Breast epithelium (tissue), 4 donors: ENCODE measurements at places on chromosomes 5 and 9. TPM values are rescaled to one million over a fixed set of nuclear protein-coding genes. Genes with fewer than 3 reads are reported as not detected.

GRCh38 chr9:1170918-1171317, 120.8 kb downstream of the DMRT2 start:
- no peak for DNase-seq

DNA sequence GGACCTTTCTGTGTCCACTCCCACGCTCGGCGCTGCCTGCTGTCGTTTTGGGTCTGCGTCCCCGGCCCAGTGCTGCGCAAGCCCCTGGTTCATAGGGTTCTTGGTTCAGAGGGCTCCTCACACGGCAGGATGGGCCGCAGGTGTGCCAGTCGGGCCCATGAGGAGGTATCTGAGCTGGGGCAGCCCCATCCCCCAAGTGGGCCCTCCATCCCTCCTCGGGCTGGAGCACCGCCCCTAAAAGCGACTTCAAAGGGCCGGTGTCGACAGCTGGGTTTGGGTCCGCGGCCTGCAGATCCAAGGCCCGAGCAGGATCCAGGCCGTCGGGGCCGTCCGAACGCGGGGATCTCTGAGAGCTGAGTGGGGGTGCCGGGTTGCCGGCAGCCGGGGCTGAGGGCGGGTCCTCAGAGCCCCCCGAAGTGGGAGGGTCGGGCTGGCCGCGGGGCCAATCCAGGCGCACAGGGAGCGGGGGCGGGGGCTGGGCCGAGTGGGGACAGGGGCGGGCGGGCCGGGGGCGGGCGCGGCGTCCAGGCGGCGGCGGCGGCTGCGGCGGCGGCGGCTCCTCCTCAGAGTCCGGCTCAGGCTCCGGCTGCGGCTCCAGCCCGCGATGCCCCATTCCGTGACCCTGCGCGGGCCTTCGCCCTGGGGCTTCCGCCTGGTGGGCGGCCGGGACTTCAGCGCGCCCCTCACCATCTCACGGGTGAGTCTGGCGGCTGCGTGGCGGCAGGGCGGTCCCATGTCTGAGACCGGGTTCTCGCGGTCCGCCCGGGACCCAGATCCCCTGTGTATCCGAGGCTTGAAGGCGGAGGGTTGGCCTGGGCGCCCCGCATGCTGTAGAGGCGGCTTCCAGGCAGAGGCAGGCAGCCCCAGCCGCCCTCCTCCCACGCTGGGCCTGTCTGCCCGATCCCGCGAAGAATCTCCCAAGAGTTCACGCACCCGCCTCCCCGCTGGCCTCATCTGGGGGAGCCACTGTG, at the start of gene PDLIM4:
PDLIM4 (plus strand) TSS at position 566 of the 971 bp plus-strand sequence; CDS start at position 605, 39 bp downstream.
- peak; percentile 69 for DNase-seq

DNA sequence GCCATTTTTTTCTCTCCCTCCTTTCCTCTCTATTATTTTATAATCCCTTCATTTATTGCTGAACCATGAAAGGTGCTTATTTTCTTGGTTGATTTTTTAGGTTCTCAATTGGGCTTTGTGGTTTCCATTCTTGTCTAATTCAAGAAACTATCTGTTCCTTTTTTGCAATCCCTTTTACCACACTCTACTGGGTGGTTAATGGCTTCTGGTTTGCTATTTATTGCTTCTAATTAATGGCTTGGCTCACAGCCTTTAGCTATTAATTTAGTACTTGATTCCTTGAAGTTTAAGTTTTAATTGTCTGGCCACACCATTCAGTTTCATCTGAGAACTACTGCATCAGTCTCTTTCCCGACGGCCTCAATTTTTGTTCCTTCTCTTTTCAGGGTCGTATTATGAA, 5.6 kb downstream of the FRRS1L start:
- no peak for DNase-seq

- DNase-seq = no peak
Observed at GRCh38 chr5:80198399-80198798, 57.4 kb downstream of the SERINC5 start.

- no peak for DNase-seq
Observed at GRCh38 chr5:127298656-127299055, 8.1 kb downstream of the MEGF10 start.

GRCh38 chr9:133852431-133852830, 114.3 kb upstream of the SARDH start:
- DNase-seq = no peak

- no peak for DNase-seq
Observed at GRCh38 chr5:142615948-142616347, 69.9 kb downstream of the FGF1 start.

DNA sequence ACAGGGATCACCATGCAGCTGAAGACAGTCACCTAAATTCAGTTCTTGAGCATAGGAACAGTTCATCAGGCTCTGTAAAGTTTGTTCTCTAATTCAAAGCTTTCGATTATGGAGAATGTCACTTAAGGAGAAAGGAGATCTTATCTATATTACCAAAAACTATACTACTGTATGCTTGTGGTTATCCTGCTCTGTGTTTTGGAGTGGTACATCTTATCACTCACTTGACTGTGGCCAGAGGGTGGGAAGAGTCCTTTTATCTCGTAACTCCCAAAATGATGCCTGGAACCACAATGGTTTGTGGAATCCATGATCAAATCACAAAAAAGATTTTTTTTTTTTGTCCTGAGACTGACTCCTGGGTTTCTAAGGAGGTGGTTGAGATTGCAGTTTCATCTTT, 230.7 kb downstream of the COMMD10 start:
- DNase-seq = no peak

GRCh38 chr5:1052641-1053390, 44.2 kb downstream of the NKD2 start:
- no peak for DNase-seq

GRCh38 chr5:91978221-91978882, 595.2 kb upstream of the ARRDC3 start:
- DNase-seq = no peak

DNA sequence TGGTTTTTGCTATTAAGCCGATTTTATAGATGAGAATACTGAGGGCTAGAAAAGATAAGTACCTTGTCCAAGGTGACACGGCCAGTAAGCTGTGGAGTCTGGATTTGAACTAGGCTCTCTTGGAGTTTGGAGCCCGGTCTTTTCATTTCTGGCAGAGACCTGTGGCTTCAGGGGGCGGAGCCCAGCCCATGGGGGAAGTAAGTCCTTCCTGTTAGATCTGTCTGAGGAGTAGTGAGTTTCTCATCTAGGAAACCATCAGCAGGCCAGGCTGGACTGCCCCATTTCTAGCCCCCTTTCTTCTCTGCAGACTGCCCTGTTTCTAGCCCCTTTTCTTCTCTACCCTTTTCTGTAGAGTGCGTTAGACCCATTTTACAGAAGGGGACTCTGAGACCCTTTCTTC, 521 bp upstream of the PTGS1 start:
- DNase-seq = no peak

DNA sequence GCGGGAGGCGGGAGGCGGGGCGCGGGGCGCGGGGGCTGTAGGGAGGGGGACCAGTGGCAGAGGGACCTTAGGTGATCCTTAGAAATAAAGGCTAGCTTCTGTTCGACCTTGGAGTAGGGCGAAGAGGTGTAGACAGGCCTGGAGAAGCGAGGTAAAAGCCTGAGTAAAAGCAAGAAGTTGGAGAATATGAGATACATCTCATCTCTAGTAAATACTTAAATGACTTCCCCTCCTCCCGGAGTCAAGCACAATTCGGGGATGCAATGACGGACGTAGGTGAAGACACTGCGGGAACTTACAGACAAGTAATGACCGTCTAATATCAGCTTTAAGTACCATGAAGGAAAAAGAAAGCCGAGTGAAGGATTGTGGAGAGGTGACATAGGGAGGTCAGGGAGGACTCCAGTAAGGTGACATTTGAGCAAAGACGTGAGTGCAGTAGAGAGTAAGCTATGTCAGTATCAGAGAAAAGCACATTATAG, 466 bp downstream of the SMC2 start:
- DNase-seq = no peak

DNA sequence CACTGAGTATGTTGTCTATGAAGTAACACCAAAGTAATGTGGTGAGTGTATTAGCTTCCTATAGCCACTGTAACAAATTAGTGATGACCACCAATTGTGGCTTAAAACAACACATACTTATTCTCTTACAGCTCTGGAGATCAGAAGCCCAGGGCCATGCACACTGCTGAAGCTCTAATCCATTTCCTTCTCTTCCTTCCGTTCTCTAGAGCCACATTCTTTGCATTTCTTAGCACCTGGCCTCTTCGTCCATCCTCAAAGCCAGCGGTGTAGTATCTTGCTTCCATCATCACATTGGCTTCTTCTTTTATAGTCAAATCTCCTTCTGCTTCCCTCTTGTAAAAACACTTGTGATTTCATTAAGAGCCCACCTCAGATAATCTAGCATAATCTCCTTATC, 230.3 kb upstream of the RFX3 start:
- DNase-seq = no peak

- DNase-seq = no peak
Observed at GRCh38 chr9:76027416-76027815, 136.9 kb downstream of the PCSK5 start.

DNA sequence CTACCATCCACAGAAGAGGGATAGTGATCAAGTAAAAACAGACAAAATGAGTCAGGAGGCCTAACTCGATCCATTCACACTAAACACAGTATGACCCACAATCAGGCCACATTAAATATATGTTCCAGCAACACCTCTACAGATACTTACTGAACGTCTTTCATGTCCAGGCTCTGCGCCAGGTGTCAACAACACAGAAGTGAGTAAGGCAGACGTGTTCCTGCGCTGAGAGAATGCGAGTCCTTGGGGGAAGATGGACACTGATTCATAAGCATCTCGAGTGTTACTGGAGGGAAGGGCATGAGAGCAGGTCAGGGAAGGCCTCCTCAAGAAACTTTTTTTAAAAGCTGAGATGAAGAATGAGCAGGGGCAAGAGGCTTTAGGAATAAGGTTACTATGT, 164.3 kb upstream of the CLINT1 start:
- DNase-seq = no peak

DNA sequence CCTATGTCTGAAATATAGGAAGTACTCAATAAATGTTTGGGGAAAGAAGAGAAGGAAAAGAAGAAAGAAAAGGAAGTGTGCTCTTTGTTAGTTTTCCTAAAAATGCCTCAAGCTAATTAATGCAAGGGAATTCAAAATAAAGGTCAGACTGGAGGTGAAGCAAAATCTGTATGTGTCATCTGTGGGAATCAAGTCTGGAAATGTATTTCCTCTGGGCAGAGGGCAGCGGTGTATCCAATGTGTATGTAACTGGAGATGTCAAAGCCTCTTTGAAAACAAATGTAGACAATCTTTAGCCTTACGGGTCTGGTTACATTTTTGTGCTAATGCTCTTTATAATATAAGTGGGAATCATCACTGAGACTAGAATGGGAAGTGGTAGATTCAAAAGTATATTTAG, 471.4 kb downstream of the MAN2A1 start:
- no peak for DNase-seq

DNA sequence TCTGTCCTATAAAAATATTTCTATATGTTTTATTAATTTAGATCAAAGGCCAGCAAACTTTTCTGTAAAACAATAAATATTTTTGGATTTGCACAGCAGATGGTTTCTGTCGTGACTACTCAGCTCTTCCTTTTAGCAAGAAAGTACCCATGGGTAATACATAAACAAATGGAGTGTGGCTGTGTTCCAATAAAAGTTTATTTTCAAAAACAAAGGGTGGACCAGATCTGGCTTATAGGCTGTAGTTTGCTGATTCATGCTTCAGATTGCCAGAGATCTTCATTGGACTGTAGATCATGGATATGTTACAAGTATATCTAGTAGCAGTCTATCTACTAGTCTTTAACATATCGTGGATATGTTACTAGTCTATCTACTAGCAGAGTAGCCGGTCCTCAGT, 590.5 kb downstream of the CSNK1G3 start:
- no peak for DNase-seq

DNA sequence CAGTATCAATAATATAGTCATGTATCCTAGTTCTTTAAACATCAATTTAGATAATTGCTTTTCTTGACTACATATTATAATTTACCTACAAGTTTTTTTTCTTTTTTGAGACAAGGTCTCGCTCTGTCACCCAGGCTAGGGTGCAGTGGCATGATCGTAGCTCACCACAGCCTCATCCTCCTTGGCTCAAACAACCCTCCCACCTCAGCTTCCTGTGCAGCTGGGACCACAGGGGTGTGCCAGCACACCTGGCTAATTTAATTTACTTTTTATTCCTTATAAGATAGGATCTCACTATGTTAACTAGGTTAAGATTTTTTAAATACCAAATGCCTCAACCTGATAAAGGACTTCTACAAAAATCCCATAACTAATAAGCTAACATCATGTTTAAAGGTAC, 21.1 kb downstream of the UIMC1 start:
- no peak for DNase-seq

- DNase-seq = no peak
Observed at GRCh38 chr9:27335075-27335474, 38.1 kb upstream of the EQTN start.

DNA sequence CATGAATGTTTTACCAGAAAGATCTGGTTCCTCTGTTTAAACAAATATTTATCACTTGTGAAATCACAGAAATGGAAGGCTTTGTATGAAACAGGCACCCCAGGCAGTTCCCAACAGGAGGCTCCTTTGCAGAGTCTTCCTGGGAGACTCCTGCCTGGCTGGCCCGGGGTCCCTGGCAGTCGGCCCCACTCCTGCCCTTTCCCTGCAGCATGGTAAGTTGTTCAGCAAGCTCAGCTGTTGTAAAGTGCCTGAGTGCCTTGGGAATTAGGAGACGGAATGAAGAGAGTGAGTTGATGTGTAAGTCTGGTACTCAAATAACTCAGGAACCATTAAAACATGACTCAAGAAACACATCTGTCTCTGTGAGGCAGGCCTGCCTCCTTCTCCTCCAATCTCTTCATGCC, 17.5 kb upstream of the LHFPL2 start:
- DNase-seq = no peak

- no peak for DNase-seq
Observed at GRCh38 chr5:24623031-24623430, 21.7 kb downstream of the CDH10 start.

DNA sequence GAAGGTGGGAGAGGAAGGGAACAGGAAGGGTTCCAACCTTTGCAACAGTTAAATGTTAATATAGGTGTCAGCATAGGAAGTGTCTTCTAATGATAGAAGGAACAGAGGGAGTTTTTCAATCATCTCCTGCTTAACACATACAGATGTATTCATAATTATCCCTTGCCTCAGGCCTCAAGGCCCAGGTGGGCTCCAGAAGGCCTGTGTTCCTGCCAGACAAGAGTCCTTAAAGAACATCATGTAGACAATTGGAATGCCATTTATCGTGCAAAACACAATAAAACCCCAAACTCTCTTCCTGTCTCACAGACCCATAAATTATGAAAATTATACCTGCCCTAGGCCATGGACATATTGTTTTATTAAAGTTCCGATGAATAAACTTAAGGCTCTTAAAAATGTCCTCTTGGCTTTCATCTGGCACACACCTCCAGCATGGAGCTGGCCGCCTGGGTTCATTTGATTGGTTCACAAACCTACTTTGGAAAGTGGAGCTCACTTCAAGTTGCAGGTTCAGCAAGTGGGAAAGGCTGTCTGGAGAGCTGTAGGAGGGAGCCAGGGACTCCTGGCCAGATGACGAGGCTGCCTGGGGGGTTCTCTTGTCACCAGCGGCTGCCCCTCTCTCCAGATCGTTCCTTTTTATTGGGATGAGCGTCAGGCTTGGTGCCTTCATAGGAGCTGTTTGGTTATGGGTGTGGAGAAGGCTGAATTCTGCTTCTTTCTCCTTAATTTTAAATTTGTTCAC, 17.5 kb downstream of the SPRY4 start:
- DNase-seq = no peak

KCNV2 gene
- total RNA-seq = not detected

SEMA4D gene
- 16.1 TPM for total RNA-seq

SHISAL2B gene
- total RNA-seq = not detected

FOXI1 gene
- 1.3 TPM for total RNA-seq

FOXD4L6 gene
- total RNA-seq = not detected

PCDHB10 gene
- 4.8 TPM for total RNA-seq

ZNF883 gene
- total RNA-seq = 1.4 TPM

CCDC192 gene
- total RNA-seq = not detected

SAXO1 gene
- 0.29 TPM for total RNA-seq

WWC1 gene
- total RNA-seq = 59.9 TPM

PCAT7 gene
- under 0.01 TPM for total RNA-seq

PCA3 gene
- not detected for total RNA-seq
